ENCODE measurements at places on chromosomes 6 and 20. TPM values are rescaled to one million over a fixed set of nuclear protein-coding genes. Genes with fewer than 3 reads are reported as not detected.

- no peak overlapping the region for H3K4me3 ChIP-seq
- H3K27me3 ChIP-seq, result no peaks in the 10 kb centered on the region
- H3K27ac ChIP-seq, result no peak overlapping the region
- DNase-seq, result no peak
Observed at GRCh38 chr6:139288496-139289040, 3.2 kb downstream of the TXLNB start.

- DNase-seq, result no peak
- no peak overlapping the region for H3K4me3 ChIP-seq
- H3K4me1 ChIP-seq, result peaks cover 7% of the 10 kb centered on the region
Observed at GRCh38 chr6:98498866-98499265, 335.5 kb upstream of the POU3F2 start.

- H3K27ac ChIP-seq, result no peak overlapping the region
- H3K4me3 ChIP-seq, result no peak overlapping the region
- H3K27me3 ChIP-seq, result no peaks in the 10 kb centered on the region
- H3K4me1 ChIP-seq, result peaks cover 6% of the 10 kb centered on the region
Observed at GRCh38 chr6:9307786-9308185, 872.4 kb upstream of the SLC35B3 start.

DNA sequence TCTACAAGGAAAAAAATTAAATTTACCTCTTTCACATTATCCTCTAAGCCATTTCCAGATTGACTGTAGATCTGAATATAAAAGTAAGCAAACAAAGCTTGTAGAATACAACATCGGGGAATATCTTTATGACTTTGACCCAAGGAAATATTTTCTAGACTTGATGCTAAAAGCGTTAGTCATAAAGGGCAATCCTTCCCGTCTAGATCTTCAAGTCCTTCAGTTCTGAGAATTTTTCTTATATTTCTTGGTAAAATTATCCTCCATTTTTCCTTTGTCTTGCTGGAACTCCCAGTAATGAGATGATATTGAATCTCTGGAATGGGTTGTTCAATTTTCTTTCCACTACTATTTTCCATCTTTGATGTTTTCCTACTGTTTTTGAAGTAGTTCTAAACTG, 77.8 kb upstream of the ZNF184 start:
- no peaks in the 10 kb centered on the region for H3K36me3 ChIP-seq
- H3K27me3 ChIP-seq, result peaks cover 64% of the 10 kb centered on the region
- no peak overlapping the region for H3K27ac ChIP-seq
- no peak for DNase-seq
- H3K4me3 ChIP-seq, result no peak overlapping the region
- peaks cover 11% of the 10 kb centered on the region for H3K4me1 ChIP-seq

GRCh38 chr6:135105710-135106109, 51.1 kb upstream of the HBS1L start:
- no peaks in the 10 kb centered on the region for H3K36me3 ChIP-seq
- no peak for DNase-seq
- H3K4me3 ChIP-seq, result no peak overlapping the region
- no peak overlapping the region for H3K27ac ChIP-seq
- H3K4me1 ChIP-seq, result no peaks in the 10 kb centered on the region

GRCh38 chr6:164072240-164072666, 657.7 kb downstream of the QKI start:
- no peak for DNase-seq
- H3K27me3 ChIP-seq, result no peaks in the 10 kb centered on the region
- no peaks in the 10 kb centered on the region for H3K4me1 ChIP-seq

- H3K27ac ChIP-seq, result no peak overlapping the region
- DNase-seq, result no peak
- H3K4me3 ChIP-seq, result no peak overlapping the region
- peaks cover 16% of the 10 kb centered on the region for H3K4me1 ChIP-seq
- peaks cover 18% of the 10 kb centered on the region for H3K36me3 ChIP-seq
Observed at GRCh38 chr20:57397693-57398108, 6.5 kb downstream of the RBM38 start.

DNA sequence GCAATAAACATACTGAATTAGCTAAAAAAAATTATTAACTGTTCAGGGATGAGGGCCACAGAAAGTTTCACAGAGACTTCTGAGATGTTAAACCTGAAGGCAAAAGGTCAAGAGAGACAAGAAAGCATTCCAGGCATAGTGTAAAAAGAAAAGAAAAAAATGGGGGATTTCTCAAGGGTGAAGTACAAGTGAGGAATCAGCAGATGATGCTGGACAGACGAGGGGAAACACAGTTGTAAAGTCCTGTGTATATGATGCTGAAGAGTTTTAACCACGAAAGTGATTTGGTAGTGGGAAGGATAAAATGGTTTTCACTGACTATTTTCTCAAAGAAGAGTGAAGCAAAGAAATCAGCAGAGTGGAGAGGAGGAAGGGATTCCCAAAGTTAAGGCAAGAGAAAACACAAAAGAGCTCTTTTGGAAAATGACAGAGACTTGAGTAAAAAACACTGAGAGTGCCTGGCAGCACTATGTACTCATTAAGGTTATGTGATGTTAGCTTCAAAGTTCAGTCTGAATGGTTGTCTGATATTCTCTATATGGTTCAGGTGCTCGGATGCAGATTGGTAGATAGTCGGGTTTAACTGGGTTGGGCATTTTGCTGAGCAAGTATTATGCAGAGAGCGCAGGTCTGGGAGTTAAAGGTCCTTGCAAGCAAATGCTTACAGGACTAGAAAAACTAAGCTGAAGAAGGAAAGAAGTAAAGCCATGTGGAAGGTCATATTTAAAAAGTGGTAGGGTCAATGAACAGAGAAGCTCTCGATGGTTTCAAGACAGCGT, 16.4 kb downstream of the RAB23 start:
- peaks cover 20% of the 10 kb centered on the region for H3K4me1 ChIP-seq
- peaks cover 10% of the 10 kb centered on the region for H3K36me3 ChIP-seq
- H3K4me3 ChIP-seq, result no peak overlapping the region
- no peak overlapping the region for H3K27ac ChIP-seq

DNA sequence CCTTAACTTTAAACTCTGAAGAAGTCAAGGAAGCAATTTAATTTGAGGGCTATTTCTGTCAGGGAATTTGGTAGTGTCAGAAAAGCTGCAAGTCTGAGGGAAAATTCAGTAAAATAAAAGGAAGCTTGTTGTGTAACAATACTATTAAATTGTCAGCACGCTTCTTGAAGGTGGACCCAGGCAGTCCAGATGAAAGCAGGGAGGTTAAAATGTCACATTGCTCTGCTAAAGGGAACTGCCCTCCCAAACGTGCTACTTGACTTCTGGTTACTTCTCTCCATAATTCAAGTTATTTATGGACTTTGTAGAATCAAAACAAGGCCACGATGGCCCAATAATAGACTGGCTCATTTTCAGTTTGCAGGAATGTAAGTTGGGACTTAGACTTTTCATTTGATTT, 28.2 kb upstream of the ARMC2 start:
- peaks cover 7% of the 10 kb centered on the region for H3K36me3 ChIP-seq
- no peak overlapping the region for H3K27ac ChIP-seq
- H3K27me3 ChIP-seq, result peaks cover 3% of the 10 kb centered on the region
- no peaks in the 10 kb centered on the region for H3K4me1 ChIP-seq
- H3K4me3 ChIP-seq, result no peak overlapping the region

- H3K36me3 ChIP-seq, result no peaks in the 10 kb centered on the region
- no peaks in the 10 kb centered on the region for H3K4me1 ChIP-seq
- H3K27ac ChIP-seq, result no peak overlapping the region
- DNase-seq, result no peak
- H3K27me3 ChIP-seq, result no peaks in the 10 kb centered on the region
Observed at GRCh38 chr6:81214414-81215091, 537.9 kb downstream of the TENT5A start.

DNA sequence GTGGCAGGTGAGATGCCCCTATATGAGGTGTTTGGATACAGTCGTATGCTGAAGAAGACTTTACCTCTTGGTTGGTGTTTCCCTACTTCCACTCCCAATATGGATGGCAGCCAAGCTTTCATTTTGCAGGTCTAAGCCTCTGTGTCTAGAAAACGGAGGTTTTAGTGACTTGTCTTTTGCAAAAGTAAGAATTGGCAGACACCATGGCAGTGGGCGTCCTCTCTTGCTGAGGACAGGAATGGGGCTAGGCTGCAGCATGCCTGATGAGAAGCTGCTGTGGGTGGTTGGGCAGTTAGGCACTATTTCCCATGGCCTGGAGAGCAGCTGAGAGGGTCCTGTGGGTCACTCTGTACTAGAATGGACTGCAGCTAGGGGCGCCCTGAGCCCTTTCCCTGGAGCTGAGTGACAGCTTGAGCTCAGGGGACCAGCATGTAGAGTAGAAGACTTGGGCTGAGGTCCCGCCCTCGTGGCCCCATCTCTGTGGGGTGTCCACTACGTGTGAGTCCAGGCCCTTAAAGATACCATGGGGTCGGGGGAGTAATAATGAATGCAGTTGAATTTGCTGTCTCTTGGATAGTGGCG, 127.4 kb downstream of the CDH26 start:
- DNase-seq, result no peak
- no peak overlapping the region for H3K4me3 ChIP-seq
- H3K27ac ChIP-seq, result no peak overlapping the region
- no peaks in the 10 kb centered on the region for H3K4me1 ChIP-seq

- H3K36me3 ChIP-seq, result peaks cover 2% of the 10 kb centered on the region
- peaks cover 1% of the 10 kb centered on the region for H3K4me1 ChIP-seq
- no peak overlapping the region for H3K27ac ChIP-seq
- no peak for DNase-seq
Observed at GRCh38 chr6:131893198-131893597, 58.0 kb downstream of the CCN2 start.

GRCh38 chr20:31824554-31825313, 5.6 kb downstream of the MYLK2 start:
- H3K27ac ChIP-seq, result no peak overlapping the region
- DNase-seq, result no peak
- H3K4me1 ChIP-seq, result no peaks in the 10 kb centered on the region
- peaks cover 12% of the 10 kb centered on the region for H3K27me3 ChIP-seq
- H3K4me3 ChIP-seq, result no peak overlapping the region

DNA sequence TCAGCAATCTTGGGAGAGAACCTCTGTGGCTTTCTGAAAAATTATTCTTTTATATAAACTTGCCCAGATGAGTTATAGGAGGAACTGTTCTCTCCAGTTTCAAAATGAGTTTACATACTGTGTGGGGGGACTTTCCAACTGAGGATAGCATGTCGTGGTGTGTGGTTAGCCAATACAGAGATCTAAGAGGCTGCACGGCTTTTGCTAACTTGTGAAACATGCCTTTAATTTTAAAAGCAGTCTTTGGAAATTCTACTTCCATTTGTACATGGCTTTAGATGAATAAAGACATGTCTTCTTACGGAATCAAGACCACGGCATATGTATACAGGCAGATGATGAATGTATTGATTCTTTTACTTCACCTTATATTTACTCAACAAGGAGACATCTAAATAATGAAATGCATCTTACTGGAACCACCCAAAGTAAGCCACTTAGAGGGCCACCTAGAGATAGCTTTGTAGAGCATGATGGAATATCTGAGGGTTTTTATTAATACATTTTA, 39.8 kb downstream of the HIVEP1 start:
- DNase-seq, result no peak
- H3K36me3 ChIP-seq, result peaks cover 7% of the 10 kb centered on the region
- no peak overlapping the region for H3K4me3 ChIP-seq
- H3K27me3 ChIP-seq, result no peaks in the 10 kb centered on the region
- H3K27ac ChIP-seq, result no peak overlapping the region

- peaks cover 9% of the 10 kb centered on the region for H3K4me1 ChIP-seq
- H3K27me3 ChIP-seq, result peaks cover 31% of the 10 kb centered on the region
- H3K27ac ChIP-seq, result no peak overlapping the region
- no peaks in the 10 kb centered on the region for H3K36me3 ChIP-seq
- no peak overlapping the region for H3K4me3 ChIP-seq
Observed at GRCh38 chr6:31125586-31126363, 5.5 kb upstream of the CDSN start.

DNA sequence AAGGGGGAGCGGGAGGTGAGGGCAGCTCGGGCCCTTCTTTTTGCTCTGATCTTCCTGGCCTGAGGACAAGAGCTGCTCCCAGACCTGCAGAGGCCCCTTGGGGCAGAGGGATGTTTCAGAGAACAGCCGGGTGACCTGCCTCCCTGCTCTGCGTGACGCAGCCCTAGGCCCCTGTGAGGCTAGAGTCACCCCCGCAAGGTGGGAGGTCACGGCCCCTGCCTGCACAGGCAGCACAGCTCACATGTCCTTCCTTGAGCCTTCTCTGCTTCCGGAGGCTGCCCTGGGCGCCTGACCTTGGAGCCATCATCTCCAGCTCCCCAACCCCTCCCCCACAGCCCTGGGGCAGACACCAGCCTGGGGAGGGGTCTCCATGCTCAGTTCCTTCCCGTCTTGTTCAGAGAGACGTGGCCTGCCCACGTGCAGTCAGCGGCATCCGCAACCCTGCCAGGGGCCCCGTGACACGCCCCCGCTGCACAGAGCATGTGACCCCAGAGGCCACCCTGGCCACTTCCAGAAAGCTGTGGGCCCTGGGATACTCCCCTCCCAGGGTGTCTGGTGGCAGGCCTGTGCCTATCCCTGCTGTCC, at the start of gene BIRC7:
TSS of gene BIRC7 (plus strand) at position 507 of the 585 bp plus-strand sequence. CDS start 192 bp downstream, outside the sequence.
- peaks cover 3% of the 10 kb centered on the region for H3K4me1 ChIP-seq
- H3K36me3 ChIP-seq, result no peaks in the 10 kb centered on the region
- no peak for DNase-seq
- no peak within 1 kb of the TSS for H3K4me3 ChIP-seq
- H3K27me3 ChIP-seq, result peaks cover 20% of the 10 kb centered on the region

DNA sequence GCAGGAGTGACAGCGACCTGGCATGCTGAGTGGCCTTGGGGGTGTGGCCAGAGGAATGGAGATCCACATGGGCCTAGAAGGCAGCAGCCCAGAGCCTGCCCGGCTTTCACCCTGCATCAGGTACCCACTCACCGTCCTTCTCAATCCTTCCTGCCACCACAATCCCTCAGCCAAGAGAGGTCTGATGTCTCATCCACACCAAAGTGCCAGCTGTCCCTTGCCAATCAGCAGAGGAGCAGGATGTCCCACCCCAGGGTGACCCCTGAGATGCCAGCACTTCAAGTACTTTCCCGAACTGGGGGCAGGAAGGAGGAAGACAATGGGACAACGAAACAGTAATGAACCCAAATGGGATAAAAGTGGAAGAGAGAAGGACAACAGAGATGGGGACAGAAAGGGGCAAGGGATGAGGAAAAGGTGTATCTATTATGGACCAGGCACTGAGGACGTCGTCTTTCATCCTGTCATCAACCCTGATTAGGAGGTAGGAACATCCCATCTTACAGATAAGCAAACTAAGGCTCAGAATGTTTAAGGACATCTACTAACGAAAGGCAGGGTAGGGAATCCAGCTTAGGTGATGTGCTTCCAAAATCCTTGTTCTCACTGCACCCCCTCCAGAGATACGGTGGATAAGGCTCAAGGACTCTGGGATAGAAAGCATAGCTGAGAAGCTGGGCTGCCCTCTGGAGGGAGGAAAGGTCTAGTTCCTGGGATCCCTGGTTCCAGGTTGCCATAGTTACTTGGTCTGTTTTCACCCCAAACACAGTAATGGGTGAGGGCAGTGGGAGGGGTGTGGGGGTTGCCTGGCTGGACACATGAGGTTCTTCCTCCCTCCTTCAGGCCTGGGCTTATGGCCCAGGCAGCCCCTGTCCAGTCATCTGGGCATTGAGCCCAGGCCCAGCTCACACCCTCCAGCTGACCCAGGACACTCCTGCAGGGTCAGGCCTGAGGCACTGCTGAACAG, 4.5 kb upstream of the TNXB start:
- H3K27ac ChIP-seq, result no peak overlapping the region
- H3K4me1 ChIP-seq, result peaks cover 4% of the 10 kb centered on the region
- H3K36me3 ChIP-seq, result peaks cover 14% of the 10 kb centered on the region
- peaks cover 10% of the 10 kb centered on the region for H3K27me3 ChIP-seq
- DNase-seq, result no peak

NFATC2 gene
- 10.1 TPM for total RNA-seq

CDSN gene
- not detected for total RNA-seq

MUC21 gene
- total RNA-seq, result not detected

SRSF6 gene
- total RNA-seq, result 381 TPM

E2F3 gene
- total RNA-seq, result 33.2 TPM

PKIG gene
- 34.4 TPM for total RNA-seq

RAB44 gene
- not detected for total RNA-seq

RFX6 gene
- total RNA-seq, result 28.7 TPM

KCNS1 gene
- total RNA-seq, result 0.07 TPM

AVP gene
- total RNA-seq, result not detected

RNF5 gene
- total RNA-seq, result 92.2 TPM
